ENCODE measurements at places on chromosomes 2 and 18.

DNA sequence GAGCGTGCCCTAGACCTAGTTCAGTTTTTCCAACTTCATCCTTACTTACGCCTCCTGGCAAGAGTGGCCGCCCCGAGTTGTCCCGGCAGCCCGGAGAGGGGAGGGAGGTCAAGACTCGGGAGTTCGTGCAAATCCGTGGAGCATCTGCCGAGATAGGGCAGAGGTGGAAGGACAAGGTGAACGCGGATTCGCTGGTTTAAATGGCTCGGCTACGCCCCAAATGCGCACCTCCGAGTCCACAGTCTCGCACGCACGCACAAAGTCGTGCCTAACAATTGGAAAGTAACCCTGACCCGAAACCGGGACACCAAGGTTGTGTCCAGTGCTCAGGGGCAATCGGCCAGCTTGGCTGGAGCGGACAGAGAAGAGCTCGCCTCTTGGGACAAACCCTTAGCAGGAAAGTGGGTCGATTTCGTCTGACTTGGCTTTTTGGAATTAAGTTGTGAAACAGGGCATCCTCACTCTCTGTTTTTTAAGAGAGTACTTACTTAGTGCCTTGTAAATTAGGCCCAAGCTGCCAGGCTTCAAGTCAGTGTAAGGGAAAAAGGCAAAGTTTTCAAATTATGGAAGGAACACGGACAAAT lies 726 bp upstream of the SS18 start:
- DNase-seq, result no peak

GRCh38 chr18:72089432-72089831 lies 454.7 kb downstream of the CBLN2 start:
- no peak for DNase-seq

DNA sequence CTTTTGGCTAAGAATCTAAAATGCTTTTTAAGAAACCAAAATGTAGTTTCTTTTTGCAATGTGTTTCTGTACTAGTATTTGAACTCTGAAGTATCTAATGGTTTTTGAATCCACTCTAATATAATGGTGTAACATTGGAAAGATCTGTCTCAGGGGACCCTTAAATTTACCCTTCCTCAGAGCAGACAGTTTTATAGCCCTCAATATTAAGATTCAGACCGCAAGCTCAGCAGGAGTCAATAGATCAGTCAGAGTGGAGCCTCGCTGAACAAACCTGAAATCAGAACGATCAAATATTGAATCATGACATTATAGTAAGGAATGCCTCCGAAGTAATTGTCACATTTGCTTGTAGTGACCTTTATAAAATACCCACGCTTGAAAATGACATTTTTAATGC lies 18.3 kb downstream of the SGPP2 start:
- DNase-seq, result no peak

DNA sequence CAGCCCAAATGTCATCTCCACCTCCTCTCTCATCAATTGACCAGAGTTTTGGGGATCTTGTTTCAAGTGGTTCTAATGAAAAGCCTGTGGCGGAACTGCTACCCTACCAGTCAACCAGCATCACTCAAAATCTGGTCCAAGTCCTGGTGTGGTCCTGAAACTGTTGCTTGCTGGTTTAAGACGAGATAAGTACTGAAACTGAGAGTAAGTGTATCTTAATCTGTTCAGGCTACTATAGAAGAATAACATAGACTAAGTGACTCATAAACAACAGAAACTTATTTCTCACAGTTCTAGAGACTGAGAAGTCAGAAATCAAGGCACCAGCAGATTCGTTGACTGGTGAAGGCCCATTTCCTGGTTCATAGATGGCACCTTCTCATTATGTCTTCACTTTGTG lies 879 bp upstream of the GALNT5 start:
- DNase-seq, result no peak

DNA sequence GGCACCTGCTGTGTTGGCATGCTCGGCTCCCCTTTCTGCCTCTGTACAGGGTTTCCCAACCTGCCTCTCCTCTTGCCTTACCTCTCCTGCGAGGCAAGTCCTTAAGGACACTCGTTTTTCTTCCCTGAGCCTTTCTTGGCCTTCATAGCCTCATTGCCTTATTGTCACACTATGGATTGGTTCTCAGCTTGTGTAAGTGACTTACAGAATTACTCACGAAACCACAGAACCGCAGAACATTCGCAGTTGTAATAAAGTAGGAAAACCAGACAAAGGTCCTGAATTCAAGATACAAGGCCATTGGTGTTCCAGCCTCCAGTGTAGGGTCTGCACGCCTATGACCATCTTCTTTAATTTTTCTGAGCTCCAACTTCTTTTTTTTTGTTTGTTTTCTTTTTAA lies 317.6 kb upstream of the SMIM21 start:
- no peak for DNase-seq

GRCh38 chr18:45303026-45303425 lies 312.2 kb upstream of the SLC14A2 start:
- DNase-seq, result no peak

DNA sequence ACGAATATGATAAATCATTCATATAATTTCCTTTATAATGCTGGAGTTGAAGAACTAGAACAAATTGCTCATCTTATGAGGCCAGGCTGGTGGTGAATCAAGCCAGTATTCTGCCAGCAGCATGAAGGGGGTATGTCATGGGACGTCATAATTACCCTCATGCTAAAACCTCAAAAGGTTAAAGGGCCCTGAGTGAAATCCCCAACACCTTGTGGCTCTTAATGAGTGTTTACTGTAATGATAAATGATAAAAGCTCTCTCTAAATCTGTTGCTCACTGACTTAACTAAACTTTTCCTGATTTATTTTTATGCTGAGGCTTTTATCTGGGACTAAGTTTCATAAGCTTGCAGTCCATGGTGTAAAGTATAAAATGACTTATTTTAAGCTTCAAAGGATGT lies 18.3 kb upstream of the NEDD4L start:
- no peak for DNase-seq

DNA sequence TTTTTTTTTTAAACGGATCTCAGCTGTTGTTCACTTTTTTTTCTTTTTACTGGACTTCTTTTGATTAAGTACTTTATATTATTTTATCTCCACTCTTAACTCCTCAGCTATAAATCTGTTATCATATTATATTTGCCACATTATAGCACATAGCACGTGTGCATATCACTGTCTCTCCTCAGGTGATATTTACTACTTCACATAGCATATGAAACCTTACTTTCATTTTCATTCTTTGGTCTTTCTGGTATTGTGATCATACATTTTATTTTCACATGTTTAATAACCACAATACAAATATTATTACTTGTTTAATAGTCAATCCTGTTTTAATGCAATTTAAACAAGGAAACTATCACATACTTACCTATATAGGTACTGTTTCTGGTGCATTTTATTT lies 993.1 kb upstream of the TMEFF2 start:
- DNase-seq, result no peak

DNA sequence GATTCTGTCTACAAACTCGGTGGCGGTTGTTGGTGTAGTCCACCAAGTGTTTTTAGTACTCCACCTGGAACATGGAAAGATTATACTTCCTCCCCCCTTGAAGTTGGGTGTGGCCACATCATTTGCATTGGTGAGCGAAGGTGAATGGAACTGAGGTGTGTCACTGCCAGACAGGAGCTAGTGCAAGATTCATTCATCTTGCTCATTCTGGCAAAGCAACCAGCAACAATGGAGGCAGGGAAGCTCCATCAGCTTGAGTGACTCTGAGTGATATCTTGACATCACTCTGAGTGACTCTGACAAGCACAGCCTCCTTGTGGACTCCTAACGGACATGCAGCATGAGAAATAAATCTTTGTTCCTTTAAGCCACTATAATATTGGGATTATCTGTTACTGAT lies 54.7 kb upstream of the SLC1A4 start:
- no peak for DNase-seq

DNA sequence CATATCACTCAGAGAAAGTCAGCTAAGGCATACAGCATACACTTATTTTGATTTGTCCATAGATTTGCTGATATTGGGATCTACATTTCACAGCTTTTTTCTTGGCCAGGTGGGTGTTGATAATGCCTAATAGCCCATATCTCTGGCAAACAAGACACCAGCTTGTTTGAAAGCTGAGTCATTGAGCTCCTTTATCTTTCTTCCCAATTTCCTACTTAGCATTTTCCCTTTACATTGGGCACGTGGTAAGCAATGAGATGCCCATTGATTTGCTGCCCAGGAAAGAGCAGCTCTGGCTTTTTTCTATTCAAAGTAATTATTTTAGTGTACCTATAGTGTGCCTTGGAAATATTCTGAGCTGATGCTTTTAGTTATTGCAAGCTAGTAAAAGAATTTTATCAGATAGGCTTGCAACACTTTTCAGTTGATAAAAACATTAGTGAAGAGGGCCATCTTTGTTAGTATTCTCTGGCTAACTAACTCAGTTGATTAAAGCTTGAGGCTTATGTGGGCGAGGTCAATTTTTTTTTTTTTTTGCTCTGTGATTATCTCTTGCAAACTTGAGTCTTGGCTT lies 79.6 kb downstream of the OSBPL6 start:
- DNase-seq, result no peak

DNA sequence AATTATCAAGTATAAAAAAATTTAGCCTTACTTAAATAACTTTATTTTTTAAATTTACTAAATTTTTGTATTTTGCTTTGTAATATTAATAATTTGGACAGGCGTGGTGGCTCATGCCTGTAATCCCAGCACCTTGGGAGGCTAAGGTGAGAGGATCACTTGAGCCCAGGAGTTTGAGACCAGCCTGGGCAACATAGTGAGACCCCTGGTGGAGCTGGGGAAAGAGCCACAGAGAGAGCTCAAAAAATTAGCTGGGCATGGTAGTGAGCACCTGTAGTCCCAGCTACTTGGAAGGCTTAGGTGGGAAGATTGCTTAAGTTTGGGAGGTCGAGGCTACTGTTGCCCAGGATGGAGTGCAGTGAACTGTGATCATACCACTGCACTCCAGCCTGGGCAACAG lies 143.5 kb downstream of the B3GNT2 start:
- no peak for DNase-seq

GRCh38 chr18:79672490-79673276 lies 6.9 kb upstream of the CTDP1 start:
- DNase-seq, result no peak

GRCh38 chr2:223542501-223542900 lies 59.7 kb downstream of the SCG2 start:
- no peak for DNase-seq

DNA sequence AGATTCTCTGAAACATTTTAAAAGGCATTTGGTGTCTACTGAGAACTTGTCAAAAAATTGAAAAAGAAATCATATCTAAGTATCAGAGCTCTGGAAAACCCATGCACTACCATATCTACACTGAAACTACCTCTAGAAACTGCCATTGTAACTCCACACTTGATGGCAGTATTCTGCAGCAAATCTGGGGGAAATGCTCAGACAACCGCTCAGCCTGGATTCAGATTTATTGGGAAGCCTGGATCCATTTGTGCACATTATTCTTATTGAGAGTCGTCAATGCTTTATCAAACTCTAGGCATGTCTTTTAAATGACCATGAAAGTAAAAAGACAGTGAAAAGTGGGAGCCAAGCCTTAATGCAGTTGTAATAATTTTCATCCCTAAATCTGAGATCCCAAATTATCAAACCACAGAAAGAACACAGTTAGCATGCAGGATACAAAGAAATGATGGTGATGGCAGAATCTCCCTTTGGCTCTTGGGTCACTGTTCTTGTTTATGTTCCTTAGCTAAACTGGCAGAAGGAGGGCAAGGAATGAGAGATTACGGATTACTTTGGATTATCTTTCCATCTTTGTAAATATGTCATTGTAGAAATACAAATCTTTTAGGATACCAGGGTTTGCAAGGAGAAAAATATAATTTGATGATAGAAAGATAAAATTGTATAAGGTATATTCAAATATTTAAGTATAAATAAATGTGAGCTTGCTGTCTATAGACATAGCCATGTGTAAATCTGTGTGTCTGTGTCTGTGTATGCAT lies 512.1 kb upstream of the SYT4 start:
- no peak for DNase-seq

DNA sequence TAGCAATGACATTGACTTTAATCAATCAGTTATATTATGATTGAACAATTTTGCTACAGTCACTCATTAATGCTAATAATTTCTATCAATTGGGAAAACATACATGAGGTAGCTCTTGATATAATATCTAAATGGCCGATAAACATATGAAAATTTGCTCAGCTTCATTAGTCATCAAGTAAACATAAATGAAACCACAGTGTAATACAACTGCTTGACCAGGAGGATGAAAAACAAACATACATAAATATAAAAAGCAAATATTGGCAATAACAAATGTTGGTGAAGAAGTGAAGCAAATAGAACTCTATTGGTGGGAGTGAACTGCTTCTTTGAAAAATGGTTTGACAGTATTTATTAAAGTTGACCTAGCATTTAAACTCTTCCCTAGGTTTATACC lies 130.9 kb downstream of the ASXL3 start:
- DNase-seq, result no peak

- DNase-seq, result peak; percentile 14
Measured at GRCh38 chr18:68721681-68722583, 7.0 kb upstream of the TMX3 start.

DNA sequence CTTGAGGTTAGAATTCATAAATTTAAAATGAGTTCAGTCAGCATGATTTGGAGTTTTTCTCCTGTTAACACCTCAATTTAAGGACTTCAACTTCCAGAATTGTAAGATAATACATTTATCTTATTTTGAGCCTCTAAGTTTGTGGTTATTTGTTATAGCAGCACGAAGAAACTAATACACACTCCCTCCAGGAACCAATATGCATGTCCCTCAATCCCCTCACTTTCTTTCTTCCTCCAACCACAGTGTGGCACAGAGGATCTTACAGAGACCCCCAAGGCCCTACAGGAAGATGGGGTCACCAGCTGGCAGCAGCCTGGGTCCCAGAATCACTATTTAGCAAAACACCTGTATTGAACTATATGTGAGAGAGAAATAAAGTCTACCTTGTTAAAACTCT lies 242.0 kb downstream of the RAD51AP2 start:
- DNase-seq, result no peak

- no peak for DNase-seq
Measured at GRCh38 chr2:288758-289361, 969 bp upstream of the ALKAL2 start.

DNA sequence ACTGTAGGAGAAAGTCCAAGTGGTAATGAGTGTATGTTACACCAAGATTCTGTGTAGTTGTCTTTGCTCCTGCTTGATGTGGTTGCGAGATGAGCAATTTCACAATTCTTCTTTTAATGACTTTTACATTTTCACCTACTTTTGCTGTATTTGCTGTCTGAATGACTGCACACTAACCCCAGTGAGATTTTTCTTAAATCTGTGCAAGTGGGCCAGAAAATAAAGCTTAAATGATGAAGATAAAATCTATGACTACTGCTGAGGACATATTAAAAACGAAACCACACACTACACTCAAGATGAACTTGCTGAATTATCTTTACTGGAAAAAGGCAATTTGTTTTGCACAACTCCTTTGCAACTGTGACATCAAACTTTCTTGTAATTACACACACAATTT lies 4.1 kb downstream of the LDAH start:
- no peak for DNase-seq

DNA sequence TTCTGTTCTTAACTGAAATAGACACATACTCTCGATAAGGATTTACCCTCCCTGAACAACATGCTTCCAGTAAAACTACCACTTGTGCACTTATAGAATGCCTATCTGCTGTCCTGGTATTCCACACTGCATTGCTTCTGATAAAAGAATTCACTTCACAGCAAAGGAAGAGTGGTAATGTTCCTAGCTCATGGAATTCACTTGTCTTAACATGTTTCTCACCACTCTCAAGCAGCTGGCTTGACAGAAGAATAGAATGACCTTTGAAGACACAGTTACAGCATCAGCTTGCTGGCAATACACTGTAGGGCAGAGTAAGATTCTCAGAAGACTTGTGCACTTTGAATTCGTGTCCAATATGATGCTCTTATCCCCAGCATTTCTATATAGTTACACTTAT lies 524.1 kb upstream of the CNTNAP5 start:
- no peak for DNase-seq

Measured in suppressor macrophage (primary cell).